ENCODE measurements at places on chromosomes 3 and 15.

DNA sequence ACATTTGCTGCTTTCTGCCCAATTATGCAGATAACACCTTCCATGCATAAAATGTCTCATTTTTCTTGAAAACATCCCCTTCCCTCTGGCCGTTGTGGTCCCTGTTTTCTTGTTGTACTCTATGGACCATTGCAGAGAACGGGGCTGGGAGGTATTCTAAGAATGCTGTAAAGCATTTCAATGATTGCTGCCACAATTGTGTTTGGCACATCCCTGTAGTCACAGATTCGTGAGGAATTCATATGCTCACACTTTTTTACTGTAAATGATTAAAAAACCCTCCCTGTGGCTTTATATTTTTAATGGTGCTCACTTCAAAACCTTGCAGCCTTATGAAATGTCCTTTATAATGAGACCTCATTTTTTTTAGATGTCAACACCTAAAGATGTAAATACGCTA is 207.2 kb upstream of the GBE1 start:
- no peak for DNase-seq

- no peak for DNase-seq
Observed at GRCh38 chr3:128006061-128007032, 45.9 kb upstream of the SEC61A1 start.

GRCh38 chr3:85589145-85589544 is 630.4 kb downstream of the CADM2 start:
- no peak for DNase-seq

GRCh38 chr3:180116658-180117057 is 79.9 kb upstream of the PEX5L start:
- no peak for DNase-seq

DNA sequence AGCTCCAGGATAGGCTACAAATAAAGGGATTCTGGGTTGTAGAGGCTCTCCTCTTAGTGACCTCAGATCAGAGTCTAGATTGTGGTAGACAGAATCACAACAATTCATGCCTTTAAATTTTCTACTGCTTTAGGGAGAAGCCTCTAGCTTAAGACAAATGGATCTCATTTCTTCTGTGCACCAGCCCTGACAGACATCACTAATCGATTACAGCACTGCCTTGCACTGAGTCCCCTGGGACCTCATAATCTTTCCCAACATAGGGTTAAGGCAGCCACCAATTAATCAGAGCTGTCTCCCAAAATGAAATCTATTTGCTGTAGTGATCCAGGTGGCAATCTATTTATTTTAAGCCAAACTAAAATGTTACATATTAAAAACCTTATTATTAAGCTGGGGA is 436.5 kb upstream of the WNT5A start:
- no peak for DNase-seq

GRCh38 chr3:80676866-80677265 is 909.1 kb upstream of the ROBO1 start:
- DNase-seq = no peak

DNA sequence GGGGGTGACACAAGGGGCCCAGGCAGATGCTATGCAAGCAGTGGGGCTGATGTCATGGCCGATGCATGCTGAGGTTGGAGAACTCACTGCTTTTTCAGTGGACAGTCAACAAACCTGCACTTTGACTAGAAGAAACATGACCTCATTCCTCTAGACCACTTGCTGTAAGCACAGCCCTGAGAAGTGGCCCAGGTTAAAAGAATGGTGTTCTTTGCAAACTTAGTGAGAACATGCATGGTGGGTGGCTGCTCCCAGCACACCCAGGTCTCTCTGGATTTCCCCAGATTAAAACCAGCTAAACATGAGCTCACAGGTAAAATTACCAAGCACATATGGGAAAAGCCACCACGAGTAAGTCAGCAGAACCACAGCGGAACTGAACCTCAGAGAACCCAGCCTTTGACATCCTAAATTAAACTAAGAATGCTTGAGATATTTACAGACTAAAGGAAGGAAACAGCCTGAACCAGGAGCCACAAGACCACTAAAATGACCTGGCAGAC is 15.5 kb downstream of the DLEC1 start:
- no peak for DNase-seq

- DNase-seq = no peak
Observed at GRCh38 chr15:43283526-43283925, 16.8 kb upstream of the TGM5 start.

GRCh38 chr3:196087906-196088305 is 6.0 kb upstream of the TFRC start:
- no peak for DNase-seq

DNA sequence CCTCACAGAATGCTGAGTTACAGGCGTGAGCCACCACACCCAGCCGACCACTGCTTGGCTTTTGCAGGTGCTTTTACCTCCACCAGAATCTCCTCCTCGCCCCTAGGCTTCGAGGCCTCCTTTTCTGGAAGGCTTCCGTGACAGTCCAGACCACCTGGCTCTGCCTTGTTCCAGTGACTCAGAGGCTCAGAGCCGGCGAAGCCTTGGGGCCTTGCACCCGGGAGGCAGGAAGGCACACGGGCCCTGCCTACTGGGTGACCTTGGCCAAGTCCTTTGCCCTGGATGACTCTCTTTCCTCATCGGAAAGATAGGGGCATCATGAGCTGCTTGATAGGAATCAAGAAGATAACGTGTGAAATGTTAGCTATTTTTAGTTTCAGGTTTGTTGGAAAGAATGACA is 31.3 kb upstream of the FURIN start:
- no peak for DNase-seq

- DNase-seq = no peak
Observed at GRCh38 chr15:46764851-46765250, 952.5 kb upstream of the SEMA6D start.

- DNase-seq = no peak
Observed at GRCh38 chr3:63607716-63608115, 44.8 kb upstream of the SNTN start.

GRCh38 chr15:51697163-51697562 is 15.9 kb downstream of the SCG3 start:
- DNase-seq = no peak

DNA sequence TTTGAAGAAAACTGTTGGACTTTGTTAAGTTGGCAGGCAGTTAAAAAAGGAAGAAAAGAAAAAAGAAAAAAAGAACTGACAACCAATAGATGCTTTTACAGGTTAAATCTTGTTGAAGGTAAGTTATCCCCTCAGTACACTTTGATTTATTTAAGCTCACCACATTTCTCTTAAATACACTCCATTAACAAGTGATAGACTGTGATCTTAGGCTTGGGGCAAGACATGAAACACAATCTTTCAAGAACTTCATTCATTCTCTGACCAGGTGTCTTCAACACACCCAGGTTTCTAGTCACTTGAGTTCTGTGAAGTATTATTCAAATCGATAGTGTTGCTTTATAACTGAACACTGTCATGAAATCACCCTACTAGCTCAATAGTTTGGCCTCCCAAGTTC is 751.9 kb downstream of the ROBO1 start:
- no peak for DNase-seq

- DNase-seq = no peak
Observed at GRCh38 chr15:66196602-66197001, 56.9 kb downstream of the MEGF11 start.

DNA sequence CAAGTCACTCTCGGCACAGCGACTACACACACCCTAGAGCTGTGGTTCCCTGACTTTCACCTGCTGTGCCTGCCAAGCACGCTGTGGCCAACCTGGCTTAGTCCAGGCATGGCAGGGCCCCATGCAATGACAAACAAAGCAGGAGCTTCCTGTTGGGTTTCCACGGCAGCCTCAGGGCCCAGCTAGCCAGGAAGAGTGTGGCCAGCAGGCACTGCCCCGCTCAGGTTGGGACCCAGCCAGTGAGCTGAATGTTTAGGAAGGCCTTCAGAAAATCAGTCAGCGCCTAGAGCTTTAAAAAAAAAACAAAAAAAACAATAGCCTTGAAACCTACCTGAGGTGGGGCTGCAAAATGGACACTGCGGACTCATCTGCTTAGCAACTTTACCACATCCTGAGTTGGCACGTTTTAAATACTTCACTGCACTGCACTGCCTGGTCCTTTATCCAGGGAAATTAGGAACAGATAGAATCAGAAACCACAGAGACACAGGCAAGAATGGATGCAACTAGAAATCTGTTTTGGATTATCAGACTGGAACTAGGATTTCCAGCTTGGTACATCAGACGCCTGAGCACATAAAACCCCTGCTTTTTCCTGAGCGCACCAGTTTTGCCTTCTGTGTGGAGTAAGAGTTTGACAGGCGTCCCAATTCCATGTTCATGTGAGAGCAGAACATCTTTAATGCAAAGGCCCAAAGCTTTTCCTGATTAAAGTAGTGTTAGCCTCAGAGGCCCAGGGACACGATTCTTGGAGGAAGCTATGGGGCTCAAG is 36.2 kb upstream of the LDHAL6B start:
- DNase-seq = peak; percentile 64

DNA sequence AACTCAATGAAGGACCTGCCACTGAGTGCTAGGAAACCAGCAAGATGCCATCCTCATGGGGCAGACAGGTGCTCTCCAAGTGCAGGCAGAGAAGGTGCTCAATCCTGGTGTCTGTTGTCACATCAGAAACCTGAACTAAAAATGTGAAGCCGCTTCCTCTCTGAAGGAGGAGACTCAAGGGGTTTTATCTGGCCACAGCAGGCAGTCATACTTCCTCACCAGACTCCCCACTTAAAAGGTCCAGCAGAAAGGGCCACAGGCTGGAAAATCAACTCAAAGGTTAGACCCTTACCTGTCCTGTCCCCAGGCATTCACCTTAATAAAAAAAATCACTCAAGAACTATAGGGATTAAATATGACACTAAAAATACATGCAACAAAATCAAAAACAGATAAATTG is 4.8 kb downstream of the CCDC12 start:
- DNase-seq = no peak

DNA sequence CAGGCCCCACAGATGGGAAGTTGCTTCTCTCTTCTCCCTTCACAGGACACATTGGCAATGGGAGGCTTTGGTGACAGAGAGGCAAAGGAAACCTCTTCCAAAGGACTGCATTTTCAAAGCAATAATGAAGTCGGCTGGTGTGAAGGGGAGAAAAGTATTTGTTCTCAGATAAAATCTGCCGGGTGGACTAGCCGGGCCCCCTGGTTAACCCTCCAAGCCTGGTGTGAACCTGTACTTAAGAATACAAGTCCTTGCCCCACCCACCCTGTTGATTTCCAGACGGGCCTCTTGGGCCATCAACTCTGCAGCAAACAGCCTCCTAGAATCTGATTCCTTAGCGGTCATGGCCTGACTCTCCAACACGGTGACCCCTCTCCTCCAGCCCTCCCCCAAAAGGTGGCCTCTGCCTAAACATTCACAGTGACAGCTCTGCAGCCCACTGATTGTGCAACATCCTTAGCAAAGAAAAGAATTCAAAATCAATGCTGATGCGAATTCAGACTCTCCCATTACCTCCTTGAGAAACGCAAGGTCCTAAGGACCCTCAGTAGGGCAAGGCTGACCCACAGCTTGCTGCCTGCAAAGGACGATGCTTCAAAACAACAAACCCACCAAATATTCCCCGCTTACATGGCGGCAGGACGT is 9.9 kb downstream of the TLE3 start:
- no peak for DNase-seq

DNA sequence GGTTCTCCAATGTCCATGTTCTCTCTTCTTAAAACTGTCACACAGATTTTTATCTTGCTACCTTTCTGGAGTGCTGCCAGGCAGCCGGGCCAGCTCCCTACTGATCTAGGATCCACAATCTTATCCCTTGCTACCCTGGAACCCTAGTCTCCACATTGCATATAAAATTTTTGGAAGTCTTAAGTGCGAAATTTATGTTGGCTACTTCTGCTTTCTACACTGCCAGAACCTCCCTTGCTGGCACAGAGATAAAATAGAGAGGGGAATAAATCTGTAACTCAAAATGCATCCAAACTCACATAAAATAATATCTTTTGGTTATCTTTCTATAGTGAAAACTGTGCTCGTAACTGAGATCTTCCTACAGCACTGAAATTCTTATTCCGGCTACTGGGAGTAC is 182.6 kb downstream of the ZPLD1 start:
- DNase-seq = no peak

GRCh38 chr3:105836533-105836932 is 32.3 kb downstream of the CBLB start:
- no peak for DNase-seq

GRCh38 chr3:147613725-147614124 is 204.6 kb downstream of the ZIC1 start:
- no peak for DNase-seq

GRCh38 chr15:23694592-23694991 is 7.5 kb upstream of the NDN start:
- no peak for DNase-seq

DNA sequence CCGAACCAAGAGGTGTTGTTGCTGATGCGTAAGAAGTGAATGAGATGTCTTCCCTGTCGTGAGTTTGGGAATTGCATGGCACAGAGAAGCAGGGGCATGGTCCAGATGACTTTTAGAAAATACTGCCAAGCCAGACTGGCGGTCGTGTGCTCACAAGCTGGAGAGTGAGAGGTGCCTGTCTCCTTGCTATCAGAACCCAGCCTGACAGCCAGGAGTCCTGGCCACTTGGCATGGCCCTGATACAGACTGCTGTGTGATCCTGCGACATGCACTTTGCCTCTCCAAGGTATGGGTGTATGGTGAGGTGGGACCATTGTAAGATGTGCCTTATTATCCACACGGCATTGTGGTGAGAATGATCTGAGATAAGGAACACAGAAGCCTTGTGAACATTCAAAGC is 93.0 kb downstream of the SMAD3 start:
- DNase-seq = no peak

GRCh38 chr3:53818221-53819162 is 27.7 kb downstream of the CHDH start:
- DNase-seq = no peak

- no peak for DNase-seq
Observed at GRCh38 chr3:182808041-182808770, 14.9 kb downstream of the ATP11B start.

GRCh38 chr3:27193056-27193455 is 176.1 kb downstream of the NEK10 start:
- no peak for DNase-seq

DNA sequence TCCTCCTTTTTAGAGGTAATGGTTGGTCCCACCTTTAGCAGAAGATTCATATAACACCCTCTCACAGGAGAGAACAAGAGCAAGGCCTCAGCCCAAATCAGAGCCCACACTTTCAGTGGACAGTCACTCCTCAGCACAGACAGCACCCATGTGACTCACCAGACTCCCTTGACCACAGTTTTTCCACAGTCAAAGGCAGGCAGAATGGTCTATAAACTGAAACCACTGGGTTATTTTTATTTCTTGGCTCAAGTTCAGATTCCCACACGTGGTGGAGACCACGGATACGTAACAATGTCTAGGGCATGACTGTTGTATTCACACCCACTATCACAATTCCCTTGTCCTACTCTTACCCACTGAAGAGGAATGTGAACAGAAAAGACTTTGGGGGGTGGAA is 237.8 kb upstream of the UBE2E1 start:
- no peak for DNase-seq

Data from DMS153 (cell line).